ENCODE measurements at places on chromosomes 6 and 20.

DNA sequence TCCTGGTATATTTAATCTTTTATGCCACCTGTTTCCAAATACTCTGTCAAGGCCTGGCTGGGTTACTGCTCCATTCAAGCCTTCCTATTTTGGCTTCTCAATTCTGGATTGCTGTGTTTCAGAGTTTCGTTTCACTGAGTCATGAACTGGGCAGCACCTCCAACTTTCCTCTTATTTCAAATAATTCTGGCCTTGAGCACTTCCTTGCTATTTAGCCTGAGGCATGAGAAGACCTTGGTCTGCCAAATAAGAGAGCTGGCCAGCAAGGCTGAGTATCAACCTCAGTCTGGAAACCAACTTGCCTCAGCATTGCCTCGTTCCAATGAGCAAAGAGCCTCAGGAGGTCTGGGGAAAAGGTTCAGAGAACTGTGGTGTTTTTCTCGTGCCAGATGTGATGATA lies 66.6 kb downstream of the TNFAIP3 start:
- no peak for DNase-seq

DNA sequence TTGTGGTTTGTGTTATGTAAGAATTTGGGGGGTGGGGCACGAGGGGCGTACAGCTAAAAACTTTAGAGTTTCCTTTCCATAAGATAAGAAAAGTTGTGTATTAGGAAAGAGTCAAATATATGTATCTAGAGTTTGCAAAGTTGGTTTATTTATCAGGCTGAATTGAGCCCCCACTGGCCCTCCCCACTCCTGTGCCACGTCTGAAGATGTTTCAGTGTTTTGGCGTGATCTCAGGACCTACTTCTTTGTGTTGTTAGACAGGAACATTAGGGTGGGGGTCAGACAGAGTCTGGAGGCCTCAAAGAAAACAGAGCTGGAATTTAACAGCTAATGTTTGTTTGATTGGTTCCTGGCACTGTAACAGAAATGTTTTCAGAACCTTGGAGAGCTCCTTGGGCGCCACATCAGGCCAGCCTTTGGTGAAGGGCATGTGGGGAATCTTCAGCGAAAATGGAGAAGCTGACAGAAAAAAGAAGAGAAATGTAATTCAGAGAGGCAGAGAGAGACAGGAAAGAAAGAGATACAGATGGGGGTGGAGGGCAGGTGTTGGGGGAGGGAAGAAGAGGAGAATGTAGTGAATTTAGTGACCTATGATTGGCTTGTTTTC lies 674 bp downstream of the NRSN1 start:
- peak; percentile 39 for DNase-seq

- DNase-seq: no peak
Observed at GRCh38 chr20:49573900-49574416, 6.0 kb upstream of the PTGIS start.

DNA sequence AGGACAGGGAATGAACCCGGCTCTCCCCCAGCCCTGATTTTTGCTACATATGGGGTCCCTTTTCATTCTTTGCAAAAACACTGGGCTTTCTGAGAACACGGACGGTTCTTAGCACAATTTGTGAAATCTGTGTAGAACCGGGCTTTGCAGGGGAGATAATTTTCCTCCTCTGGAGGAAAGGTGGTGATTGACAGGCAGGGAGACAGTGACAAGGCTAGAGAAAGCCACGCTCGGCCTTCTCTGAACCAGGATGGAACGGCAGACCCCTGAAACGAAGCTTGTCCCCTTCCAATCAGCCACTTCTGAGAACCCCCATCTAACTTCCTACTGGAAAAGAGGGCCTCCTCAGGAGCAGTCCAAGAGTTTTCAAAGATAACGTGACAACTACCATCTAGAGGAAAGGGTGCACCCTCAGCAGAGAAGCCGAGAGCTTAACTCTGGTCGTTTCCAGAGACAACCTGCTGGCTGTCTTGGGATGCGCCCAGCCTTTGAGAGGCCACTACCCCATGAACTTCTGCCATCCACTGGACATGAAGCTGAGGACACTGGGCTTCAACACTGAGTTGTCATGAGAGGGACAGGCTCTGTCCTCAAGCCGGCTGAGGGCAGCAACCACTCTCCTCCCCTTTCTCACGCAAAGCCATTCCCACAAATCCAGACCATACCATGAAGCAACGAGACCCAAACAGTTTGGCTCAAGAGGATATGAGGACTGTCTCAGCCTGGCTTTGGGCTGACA lies 28.8 kb upstream of the ZBP1 start:
- no peak for DNase-seq

- no peak for DNase-seq
Observed at GRCh38 chr20:23800865-23801264, 25.7 kb downstream of the CST2 start.

DNA sequence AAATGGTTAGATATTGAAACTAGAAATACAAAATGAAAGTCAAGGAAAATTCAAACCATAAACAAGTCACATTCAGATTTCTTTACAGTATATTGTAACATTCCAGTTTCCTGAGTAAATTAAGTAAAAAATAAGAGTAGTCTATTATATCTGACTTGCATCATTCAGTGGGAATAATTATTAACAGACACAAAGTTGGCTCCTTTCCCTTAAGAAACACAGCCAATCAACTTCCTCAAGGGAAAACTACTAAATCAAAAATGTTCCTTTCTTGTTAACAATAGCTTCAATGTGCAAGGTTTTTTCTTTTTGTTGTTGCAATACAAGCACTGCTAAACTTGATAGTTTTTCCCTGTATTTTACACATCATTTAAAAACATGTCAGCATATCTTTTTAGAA lies 33.2 kb downstream of the DNAAF9 start:
- DNase-seq: no peak

Data from inflammatory macrophage treated with lipopolysaccharide for 4 hours (primary cell).